ENCODE measurements at places on chromosomes 3 and 15.

DNA sequence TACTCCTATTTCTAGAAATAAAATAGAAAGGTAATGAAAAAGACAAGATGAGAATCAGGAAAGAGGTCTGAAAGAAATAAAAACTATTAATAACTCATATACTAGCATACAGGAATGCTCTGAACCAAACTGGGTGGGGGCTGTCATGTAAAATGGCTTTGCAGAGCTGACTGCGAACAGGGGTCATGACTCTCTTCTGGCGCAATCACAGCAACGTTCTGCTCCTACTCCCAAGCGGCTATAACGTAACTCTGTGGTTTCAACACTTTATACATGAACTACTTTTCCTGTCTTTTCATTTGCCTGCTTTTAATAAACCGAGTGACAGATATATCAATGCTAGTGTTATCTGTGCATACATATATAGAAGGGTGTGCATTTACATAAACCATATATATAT lies 116.7 kb downstream of the DLG1 start:
- peak; percentile 35 for DNase-seq

DNA sequence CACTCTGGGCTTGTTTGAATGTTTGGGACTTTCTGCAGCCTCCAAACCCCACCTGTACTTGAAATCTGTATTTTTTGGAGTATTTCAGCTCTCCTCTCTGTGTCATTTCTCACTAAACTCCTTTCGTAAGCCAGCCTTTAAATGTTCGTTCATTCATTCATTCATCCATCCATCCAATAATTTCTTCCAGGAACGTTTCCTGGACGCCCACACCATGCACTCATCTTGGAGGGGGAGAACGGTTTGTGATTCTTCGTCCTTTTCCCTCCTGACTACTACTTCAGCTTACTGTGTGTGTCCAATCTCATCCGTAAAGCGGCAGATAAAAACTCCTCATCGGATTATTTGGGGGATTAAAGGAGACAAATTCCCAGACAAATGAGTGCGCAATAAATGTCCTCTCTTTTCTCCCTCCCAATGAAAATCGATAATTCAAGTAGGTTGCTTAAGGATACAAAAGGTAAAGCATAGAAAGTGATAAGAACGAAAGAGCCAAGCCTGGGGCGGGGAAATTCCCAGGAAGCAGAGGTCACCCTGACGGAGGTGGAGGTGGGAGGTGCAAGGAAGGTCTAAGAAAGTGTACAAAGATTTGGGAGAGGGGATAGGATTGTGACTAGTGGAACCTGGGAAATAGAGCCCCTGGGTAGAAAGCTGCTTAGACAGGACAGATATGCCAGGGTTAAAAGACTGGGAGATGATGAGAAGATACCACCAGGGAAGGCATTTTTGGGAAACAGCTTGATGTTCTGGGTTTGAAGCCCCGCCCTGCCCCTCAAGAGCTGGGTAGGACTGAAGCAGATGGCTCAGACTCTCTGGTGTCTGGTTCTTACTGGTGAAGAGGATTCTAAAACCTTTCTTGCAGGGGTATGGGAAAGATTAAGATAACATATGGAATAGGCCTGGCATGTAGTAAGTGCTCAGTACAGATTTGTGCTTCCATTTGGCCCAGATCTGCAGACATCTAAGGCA lies 896 bp upstream of the KLHL25 start:
- no peak for DNase-seq

GRCh38 chr15:84737005-84737404 lies 11.4 kb upstream of the ZNF592 start:
- no peak for DNase-seq

DNA sequence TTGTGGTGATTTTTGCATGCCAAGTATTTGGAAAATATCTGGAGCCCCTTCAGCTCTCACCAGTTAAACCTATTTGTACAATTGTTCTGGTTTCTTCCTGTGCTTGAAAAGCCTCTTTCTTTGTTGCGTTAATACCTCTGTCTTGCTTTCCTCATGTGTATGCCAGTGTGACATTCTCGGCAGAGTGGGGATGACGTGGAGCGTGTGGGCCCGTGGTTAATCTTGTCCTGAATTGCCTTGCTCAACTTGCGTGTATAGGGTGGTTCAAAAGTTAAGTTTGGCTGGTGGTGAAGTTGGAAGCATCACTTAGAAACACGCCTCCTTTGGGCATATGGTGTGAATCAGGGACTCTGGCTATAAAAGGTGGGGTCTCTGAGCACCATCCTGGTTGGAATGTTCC lies 67.1 kb downstream of the IGF1R start:
- DNase-seq, result no peak

- DNase-seq, result peak; percentile 82
Observed at GRCh38 chr15:66763186-66764071, 61.4 kb downstream of the SMAD6 start.

GRCh38 chr15:68885070-68885469 lies 45.3 kb upstream of the SPESP1 start:
- DNase-seq, result no peak

GRCh38 chr3:124602980-124603627 lies 127.1 kb upstream of the UMPS start:
- DNase-seq, result no peak

DNA sequence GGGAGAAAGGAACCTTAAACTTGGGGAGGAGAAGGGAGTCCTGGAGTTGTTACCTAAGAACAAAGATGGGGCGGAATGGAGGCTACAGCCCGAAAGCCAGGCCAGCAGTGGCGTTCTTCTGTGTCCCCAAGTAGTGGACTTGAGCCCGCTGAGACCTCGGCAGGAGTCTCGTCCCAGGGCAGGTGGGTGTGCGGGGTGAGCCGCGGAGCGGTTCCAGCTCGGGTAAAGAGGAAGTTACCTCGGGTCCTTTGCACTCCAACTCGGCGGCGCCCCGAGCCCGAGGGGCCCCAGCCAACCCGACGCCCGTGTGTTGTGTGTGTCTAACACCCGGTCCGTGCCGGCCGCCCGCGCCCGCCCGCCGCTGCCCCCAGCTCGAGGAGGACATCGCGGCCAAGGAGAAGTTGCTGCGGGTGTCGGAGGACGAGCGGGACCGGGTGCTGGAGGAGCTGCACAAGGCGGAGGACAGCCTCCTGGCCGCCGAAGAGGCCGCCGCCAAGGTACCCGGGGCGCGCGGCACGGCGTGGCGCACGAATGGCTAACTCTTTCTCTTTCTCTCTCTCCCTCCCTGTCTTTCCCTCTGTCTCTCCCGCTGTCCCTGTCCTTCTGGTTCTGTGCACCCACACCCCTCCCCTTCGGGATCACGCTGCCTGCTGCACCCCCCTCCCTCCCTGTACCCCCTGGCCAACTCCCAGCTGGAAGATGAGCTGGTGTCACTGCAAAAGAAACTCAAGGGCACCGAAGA lies 959 bp downstream of the TPM1 start:
- peak; percentile 41 for DNase-seq

- DNase-seq, result no peak
Observed at GRCh38 chr3:193974671-193975535, 161.0 kb upstream of the HES1 start.

- DNase-seq, result no peak
Observed at GRCh38 chr3:61938878-61939549, 377.6 kb downstream of the PTPRG start.

- no peak for DNase-seq
Observed at GRCh38 chr3:102002056-102002455, 152.7 kb downstream of the NFKBIZ start.

DNA sequence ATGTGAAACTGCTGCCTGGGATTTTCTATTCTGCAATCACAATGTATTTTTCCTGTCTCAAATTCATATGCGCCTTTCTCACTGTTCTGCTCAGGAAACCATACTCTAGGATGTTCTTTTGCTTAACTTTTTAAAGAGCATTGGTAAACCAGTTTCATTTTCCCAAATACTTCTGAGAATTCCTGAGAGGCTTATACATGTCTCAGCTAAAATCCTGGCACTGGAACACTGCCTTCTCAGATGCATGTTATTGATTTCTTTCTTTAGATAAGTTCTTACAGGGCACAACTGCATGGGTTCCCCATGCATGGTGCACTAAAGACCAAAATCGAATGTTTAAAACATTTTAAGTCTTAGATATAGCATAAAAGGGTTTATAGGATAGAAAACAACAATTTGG lies 178.3 kb upstream of the PLSCR5 start:
- no peak for DNase-seq

GRCh38 chr3:132283440-132283839 lies 33.8 kb upstream of the ACP3 start:
- no peak for DNase-seq

- no peak for DNase-seq
Observed at GRCh38 chr3:119302697-119303551, 8.7 kb downstream of the ARHGAP31 start.

DNA sequence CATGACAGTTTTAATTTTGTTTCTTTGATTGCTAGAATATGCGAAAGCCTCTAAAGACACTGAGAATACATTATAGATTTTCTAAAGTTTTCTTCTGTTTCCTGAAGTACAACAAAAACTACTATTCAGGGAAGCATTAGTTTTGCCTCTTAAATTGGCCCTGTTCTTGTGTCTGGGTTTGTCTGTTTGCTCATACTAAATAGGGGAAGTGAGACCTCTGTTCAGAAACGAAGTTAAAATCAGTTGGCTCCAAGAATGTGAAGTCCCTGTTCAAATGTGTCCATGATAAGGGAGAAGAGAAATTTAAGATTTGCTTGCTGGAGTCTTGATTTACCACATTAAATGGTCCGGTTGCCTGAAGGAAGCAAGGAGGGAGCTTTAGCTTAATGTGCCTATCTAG lies 327.3 kb upstream of the GBE1 start:
- no peak for DNase-seq

DNA sequence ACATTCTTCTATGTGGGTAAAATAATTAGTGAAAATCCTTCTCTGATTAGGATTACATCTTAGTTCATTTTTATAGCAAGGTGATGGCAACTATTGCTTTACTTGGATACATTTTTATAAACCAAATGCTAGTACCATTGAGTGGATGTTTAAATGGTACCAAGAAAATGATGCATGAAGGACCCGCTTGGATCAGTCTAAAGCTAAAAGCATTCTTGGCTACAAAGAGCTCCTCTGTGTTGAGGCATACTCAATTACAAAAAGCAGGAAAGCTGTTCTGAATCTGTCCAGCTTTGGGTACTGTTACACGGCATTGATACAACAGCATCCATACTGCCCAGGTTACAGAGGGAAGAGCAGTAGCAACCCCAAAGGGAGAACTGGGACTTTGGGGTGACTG lies 217.2 kb downstream of the PDZRN3 start:
- DNase-seq, result no peak

DNA sequence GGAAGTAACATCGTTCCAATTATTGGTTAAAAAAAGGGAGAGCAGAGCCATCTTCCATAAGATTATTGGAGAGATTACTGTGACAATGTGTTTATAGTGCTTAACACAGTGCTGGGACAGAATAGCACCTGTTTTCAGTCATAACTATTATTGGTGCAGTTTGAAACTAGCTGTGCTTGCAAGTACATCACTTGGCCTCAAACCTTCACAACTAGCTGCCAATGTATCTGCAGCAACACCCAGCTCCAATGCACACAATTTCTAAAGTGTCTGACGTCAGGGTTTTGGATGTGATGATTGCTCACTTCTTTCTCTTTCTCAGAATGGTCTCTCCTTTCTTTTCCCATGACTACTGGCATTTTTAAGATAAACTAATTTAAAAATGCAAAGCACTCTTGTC lies 246.2 kb downstream of the SV2B start:
- no peak for DNase-seq

- DNase-seq, result no peak
Observed at GRCh38 chr3:154536751-154537150, 106.8 kb upstream of the GPR149 start.

DNA sequence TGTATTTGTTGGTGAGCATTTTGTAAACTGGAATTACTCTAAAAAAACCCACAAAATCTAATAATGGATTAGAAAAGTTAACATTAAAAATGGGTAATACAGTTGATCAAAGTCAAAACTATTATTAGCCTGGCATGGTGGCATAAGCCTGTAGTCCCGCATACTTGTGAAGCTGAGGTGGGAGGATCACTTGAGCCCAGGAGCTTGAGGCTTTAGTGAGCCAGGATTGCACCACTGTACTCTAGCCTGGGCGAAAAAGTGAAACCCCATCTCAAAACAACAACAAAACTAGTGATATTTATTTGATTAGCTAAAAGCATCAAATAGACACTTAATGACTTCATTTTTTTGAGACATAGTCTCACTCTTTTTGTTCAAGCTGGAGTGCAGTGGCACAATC lies 3.6 kb downstream of the SNX1 start:
- no peak for DNase-seq

- peak; percentile 51 for DNase-seq
Observed at GRCh38 chr15:42152196-42152920, 4.1 kb downstream of the PLA2G4F start.

- DNase-seq, result no peak
Observed at GRCh38 chr3:67551361-67552016, 102.9 kb downstream of the SUCLG2 start.

DNA sequence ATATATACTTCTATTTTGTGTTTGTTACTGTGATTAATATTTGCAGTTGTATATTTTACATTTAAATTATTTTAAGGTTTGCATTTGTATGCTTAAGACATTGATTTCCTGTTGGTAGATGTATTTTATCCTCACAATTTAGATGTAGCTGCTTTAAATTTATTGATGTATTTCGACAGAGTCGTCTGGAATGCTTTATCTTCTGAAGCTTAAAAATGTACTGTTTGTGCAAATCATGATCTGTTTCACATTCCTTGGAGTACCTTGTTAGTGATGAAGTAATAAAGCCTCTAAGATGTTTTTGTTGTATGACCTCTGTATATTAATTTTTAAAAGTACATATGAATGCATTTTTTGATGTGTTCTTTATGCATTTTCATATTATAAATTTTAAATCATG lies 1.9 kb downstream of the CHD2 start:
- DNase-seq, result no peak

DNA sequence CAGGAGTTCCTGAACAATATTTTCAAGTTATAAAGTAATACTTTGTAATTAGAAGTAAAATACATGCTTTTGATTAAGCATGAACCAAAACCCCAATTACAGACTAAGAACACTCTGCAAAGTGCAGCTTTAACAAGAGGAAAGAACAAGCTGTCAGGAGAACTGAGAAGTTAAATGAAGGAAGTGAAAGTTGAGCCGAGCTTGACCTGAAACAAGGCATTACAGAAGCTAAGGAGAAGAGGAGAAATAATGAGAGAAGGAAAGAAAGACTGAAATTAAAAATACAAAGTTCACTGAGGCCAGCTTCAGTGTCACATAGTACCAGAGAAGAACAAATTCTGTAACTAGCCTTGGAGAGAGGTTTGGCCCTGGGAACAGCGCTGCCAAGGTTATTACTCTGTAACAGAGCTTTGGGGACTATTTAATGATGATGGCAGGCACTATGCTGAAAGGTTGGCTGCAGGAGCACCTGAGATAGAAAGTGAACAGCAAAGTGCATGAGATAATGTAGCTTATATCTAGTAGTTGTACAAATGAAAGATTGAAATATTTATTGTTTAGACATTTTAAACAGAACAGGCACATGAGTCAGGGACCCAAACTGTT lies 241.9 kb upstream of the PEX5L start:
- DNase-seq, result no peak

- no peak for DNase-seq
Observed at GRCh38 chr15:67096546-67097294, 31.3 kb downstream of the SMAD3 start.

- no peak for DNase-seq
Observed at GRCh38 chr3:42159147-42159546, 68.0 kb downstream of the TRAK1 start.
